ENCODE measurements at places on chromosomes 1 and 21.

DNA sequence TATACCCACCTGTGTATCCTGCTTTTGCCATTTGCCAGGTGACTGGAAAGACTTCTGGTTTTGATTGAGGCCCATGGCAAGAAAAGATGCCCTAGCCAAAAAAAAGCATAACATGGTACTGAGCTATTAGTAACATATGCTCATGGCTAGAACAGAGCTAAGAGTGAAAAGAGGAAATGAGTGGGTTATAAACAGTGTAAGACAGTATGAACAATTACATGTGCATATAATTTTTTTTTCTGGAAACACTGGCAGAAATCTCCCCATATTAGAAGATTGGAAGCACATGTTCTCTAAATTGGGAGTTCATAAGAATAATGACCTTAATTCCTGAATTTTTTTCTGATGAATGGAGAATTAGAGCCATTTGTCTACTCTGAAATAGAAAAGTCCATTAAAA lies 41.2 kb upstream of the PDC start:
- DNase-seq: no peak

DNA sequence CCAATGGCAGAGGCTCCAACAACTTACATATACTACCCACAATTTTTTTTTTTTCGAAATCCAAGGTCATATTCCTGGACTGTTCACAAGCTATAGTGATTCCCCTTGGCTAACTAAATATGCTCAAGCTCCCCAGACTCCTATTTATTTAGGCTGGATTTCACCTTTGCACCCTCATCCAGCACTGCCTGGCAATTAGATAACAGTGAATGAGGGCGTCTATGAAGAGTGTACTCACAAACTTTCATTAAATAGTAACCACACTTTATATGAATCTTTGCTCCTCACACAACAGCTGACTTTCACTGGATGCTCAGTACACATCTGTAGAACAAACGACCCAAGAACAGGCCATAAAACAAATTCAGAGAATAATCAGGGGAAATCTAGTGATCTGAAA lies 51.6 kb downstream of the DSCAM start:
- DNase-seq: no peak

DNA sequence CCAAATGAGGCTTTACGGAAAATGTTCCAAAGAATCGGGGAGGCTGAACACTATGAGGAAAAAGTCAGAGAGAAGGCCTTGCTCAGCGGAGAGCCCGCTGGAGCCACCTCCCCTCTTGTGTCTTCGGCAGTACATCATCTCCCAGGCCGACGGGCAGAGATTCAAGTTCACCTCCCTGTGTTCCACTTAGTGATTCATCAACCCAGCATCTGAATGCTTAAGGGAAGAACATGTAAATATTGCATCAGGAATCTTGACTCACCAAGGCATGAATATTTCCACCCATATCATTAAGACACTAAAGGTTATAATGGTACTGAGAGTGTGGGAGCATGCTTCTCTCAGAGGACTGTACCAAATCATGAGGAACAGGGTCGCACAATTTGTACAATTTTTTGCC lies 172.5 kb downstream of the ST6GALNAC5 start:
- DNase-seq: no peak

DNA sequence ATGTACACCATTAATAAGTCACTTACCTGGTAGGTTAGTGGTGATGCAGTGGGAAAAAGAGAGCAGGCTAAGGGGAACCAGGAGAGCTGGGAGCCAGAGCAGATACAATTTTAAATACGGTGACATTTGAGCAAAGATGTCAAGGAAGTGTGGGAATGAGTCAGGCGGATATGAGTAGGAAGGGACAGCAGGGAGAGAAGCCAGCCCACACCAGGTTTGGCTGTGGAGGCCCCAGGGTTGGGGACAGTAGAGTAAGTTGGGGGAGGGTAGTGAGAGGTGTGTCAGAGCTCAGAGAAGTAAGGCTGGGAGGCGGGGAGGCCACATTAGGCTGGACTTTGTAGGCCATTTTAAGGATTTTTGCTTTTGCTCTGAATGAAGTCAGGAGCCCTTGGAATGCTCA lies 482.0 kb downstream of the DISC1 start:
- no peak for DNase-seq

DNA sequence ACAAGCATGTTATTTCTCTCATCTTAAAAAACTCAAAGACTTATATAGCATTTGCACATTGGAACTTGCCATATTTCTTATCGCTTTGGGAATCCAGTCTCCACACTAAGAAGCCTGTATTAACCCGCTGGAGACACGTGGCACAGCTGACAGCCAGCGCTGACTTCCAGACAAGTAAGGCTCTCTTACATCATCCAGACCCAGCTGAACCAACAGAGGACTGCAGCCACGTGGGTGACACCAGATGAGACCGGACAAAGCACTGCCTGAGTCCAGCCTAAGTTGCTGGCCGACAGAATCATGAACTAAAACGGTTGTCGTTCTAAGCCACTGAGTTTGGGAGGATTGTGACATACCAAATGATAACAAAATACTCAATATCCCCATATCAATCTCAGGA lies 6.3 kb upstream of the CD247 start:
- DNase-seq: no peak

- no peak for DNase-seq
Measured at GRCh38 chr1:119549719-119550132, 42.7 kb downstream of the HSD3B1 start.

GRCh38 chr1:20430355-20431175 lies 55.4 kb downstream of the CAMK2N1 start:
- DNase-seq: peak; percentile 64

GRCh38 chr1:168636200-168636599 lies 59.8 kb downstream of the XCL1 start:
- DNase-seq: no peak

GRCh38 chr1:89631816-89632656 lies 884 bp upstream of the LRRC8C start:
- DNase-seq: no peak

DNA sequence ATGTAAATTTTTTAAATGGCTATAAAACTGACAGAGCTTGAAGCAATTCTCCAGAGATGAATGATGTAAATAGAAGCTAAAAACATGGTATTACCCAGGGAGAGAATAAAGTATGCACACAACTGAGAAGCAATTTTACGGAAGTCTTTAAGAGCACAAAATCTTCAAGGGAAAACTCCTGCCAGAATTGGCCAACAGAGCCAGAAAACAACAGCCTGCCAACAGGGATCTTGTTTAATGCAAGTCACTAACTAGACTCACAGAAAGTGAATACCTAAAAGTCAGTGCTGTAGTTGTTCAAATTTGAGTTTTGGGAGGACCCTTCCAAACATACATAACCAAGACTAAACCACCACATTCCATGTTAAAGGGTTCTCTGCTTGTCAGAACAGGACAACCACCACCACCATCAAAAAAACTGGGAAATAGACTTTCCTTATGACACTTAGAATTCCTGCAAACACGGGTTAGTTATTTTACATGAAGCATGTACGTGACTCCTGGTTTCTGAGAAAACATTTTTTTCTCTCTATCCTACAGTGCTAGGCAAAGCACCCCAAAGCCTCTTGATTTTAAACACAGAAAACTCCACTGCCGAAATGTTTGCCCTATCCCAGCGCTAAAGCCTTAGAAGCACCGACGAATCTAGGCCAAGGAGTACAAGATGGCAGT lies 1.6 kb downstream of the EPS15 start:
- peak; percentile 43 for DNase-seq

- no peak for DNase-seq
Measured at GRCh38 chr1:162003830-162004215, 19.8 kb downstream of the OLFML2B start.

DNA sequence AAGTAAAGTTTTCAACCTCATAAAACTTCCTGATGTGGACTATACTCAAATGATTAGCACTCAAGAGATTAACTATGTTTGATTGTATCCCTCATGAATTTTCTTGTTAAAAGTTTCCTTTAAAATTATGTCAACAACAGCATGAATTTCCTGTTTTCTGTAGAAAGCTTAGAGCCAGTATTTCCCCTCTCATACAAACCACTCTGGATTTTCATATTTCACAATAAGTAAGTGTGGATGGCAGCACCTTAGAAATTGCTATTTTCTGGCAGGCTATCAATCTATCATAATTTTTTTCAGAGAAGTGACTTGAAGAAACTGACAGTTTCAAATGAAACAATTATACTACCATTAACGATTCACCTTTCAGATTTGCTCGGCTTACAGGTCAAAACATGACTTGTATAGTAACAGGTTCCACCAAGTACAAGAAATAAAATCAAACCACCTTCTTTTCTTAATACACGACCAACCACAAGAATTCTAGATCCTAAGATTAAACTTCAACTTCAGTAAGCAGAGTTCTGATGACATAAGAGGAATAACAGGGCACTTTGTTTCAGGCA lies 20.8 kb downstream of the ELK4 start:
- DNase-seq: no peak

GRCh38 chr1:114342376-114342775 lies 168.6 kb downstream of the TRIM33 start:
- no peak for DNase-seq

Measured in germinal center (tissue), 1 donor.